ENCODE measurements at places on chromosomes 5 and 9.
A peak's percentile ranks its signal among the peaks of the same experiment; 100 is the strongest.

- DNase-seq, result no peak
These were observed 124.1 kb downstream of the JAKMIP2 start for GRCh38 chr5:147658293-147658932.

DNA sequence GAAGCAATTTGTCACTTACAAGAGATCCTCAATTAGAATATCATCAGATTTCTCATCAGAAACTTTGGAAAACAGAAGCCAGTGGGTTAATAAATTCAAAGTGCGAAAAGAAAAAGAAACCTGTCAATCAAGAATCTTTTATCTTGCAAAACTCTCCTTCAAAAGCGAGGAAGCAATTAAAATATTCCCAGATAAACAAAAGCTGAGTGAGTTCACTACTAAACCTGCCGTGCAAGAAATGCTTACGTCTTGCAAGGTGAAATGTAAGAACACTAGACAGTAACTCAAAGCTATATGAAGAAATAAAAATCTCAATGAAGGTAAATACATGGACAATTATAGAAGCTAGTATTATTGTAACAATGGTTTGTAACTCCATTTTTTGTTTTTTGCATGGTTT lies 62.8 kb upstream of the IL33 start:
- no peak for DNase-seq

- no peak for DNase-seq
These were observed 6.6 kb downstream of the PCBD2 start for GRCh38 chr5:134911285-134912206.

DNA sequence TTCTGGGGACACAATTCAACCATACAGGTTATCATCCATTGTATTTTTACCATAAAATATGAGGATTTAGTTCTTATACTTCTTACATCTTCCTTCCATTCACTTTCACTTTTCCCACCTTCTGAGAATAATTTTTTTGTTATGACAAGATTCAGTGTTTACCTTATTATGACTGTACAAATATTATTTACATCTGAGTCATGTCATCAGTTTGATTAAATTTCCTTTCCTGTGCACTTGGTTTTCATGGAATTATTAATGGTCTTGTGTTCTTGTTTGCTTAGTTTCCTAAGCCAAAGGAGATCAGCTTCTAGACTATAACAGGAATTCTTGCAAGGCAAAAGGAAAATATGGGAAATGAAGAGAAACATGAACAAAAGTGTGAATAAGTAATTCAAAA lies 366.5 kb downstream of the TMEM38B start:
- DNase-seq, result no peak

- no peak for DNase-seq
These were observed 47.8 kb upstream of the EQTN start for GRCh38 chr9:27344776-27345175.

DNA sequence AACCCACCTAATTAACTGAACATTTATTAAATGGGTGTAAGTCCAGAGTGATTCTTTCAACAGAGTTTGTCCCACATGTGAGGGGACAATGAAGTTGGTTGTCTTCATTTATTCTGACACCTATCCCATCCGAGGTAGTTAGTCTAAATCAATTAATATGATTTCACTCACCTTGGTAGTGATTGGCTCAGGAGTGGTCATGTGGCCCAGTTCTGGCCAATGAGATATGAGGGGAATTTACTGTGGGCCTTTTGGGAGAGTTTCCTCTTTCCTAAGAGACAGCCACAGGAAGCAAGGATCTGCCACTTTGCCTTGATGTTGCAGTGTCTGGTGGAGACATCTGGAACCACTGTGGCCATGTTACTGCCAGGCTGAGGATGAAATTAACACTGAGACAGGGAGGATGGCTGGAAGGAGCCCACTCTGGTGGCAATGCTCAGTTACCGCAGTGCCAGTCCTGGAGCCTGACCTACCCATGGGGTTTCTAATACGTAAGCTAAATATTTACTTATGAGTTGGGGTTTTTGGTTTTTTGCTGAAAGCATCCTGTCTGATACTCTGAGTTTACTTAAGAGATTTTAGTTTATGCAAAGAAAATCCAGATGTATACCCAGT lies 118.6 kb downstream of the FGF18 start:
- DNase-seq, result no peak

DNA sequence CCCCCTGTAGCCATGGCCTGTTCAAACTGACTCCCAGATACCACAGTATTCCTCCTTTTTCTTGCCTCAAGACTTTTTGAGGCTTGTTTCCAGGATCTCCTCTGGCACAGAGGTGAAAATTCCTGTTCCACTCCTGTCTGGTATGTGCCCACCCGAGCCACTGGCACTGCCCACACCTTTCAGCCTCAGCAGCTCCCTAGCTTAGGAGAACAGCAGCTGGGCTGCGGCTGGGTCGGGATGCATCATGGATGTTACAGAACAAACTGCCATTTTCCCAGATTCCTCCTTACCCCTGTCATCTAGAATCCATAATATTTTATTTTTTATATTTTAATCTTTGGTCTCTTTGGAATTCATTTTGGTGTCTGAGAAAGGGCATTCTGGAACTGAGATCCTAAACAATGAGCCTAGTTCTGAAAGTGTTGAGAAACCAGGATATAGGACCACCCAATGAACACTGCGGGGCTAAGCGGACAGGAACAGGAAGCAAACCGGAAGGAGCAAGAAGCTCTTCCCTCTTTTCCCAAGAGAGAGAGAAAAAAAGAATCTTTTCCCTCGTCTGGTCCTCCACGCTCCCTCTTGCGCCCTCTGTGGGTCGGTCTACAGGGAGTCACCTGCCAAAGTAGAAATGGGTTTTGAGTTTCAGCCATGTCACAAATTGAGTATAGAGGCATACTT lies 12.5 kb downstream of the OR2S2 start:
- peak; percentile 87 for DNase-seq

- no peak for DNase-seq
These were observed 60.3 kb downstream of the TENT4A start for GRCh38 chr5:6773342-6774035.

- DNase-seq, result no peak
These were observed 97.8 kb upstream of the SLC30A5 start for GRCh38 chr5:68995845-68996545.

GRCh38 chr5:140251527-140251973 lies 51.4 kb downstream of the PFDN1 start:
- DNase-seq, result no peak

DNA sequence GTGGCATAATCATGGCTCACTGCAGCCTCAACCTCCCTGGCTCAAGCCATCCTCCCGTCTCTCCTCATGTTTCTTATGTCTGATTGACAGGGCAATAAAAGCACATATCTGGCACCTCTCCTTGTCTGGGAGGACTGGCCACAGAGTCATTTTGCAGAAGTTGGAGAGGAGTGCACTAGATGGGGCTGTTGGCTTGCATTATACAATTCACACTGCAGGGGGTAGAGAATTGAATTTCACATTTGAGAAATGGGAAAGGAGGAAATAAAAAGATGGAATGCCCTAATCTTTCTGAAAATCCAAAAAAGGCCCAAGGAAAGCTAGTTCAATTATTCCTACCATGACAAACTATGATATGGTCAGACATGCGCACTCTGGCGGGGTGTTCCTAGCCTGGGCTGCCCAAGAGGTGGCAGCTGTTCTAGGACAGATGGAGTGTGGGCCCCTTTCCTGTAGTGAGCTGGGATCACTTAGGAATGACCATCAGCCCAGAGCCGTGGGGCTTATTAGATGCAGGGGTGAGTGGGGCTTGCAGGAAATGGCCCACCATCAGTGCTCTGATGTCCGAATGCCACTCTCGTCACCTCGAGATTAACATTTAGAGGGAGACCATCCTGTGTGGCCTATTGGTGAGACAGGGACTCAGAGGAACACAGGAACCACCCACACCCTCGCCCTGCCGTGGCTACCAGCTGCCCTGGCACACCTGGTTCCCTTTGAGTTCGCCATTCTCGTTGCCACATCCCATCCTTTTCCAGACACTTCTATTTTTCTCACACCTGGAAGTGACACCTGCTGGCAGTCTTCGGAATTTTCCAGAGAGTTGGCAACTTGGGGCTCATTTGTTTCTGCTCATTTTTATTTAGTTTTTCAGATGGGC lies 21.8 kb upstream of the ANKRD18A start:
- no peak for DNase-seq

DNA sequence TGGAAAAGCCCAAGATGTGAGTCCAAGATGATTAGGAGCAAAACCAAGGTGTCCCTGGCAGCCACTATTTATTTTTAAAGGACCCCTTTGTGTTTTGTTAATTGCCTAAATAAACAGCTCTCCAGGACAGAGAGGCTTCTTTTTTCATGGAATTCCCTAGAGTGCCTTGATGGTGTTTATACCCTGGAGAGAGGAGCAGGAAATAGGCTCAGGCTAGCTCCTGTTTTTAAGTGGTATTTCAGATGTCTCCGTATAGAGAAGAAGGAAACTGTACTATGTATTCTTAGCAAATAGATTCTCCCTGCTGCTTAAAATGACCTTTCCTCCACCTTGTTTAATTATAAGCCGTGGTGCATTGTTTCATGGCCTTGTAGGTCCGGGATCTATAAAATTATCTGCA lies 292.4 kb downstream of the CD180 start:
- no peak for DNase-seq

DNA sequence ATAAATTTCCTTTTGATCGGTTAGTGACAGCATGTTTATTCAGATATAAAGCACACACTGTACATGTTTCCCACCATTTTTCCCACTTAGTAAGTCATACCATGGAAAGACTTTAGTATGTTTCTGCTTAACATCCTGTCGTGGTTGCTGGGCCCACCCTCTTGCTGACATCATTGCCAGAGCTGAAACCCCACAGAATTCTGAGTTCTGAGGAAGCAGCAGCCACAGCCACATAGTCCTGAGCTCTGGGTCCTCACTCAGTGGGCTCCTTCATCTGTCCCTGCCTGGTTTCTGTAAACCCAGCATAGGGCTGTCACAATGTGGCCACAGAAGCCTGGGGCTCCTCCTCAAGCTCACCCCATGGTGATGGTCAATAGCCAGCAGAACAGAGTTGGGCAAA lies 441.5 kb downstream of the ENC1 start:
- no peak for DNase-seq

DNA sequence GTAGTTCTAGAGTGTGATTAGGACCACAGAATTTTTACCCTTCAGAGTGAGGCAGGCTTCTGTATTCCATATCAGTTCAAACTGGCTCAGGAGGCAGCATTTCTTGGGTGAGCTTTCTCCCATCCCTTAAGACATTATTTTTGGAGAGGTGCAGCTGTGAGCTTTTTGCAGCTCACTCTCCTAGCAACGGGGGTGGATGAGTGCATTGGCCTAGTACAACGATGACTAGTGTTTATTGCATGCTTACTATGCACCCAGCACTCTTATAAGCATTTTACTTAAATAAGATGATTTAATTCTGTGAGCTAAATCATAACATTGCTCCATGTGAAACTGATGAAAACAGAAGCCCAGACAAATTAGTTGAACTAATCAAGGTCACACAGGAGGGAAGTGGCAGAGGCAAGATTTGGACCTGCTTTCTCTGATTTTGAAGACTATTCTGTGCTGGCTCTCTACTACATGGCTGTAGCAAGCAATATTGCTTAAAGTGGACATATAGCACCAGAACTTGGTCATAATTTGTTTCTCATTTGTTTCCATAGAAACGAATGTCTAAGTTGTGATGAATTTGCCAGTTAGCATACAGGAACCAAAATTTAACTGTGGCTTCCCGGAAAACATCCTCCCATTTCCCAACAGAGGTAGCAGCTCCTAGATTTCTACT lies 372.1 kb upstream of the RIOK2 start:
- no peak for DNase-seq

DNA sequence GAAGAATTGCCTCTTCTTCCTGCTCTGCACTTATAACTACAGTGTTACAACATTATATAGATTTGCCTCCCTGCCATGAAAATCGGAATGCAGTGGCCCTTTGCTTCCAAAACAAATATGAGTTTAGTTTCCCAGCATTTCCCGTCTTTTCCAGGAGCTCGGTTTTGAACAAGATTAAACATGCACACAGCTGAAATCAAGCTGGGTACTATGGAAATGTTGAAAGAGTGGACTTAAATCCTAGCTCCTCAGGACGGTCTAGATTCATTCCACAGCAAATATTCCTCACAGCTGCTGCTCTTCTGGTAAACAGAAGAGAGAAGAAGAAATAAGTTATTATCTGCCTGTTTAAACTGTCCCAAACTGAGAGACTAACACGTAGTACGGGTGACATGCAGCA lies 161.4 kb downstream of the PIK3R1 start:
- DNase-seq, result no peak

DNA sequence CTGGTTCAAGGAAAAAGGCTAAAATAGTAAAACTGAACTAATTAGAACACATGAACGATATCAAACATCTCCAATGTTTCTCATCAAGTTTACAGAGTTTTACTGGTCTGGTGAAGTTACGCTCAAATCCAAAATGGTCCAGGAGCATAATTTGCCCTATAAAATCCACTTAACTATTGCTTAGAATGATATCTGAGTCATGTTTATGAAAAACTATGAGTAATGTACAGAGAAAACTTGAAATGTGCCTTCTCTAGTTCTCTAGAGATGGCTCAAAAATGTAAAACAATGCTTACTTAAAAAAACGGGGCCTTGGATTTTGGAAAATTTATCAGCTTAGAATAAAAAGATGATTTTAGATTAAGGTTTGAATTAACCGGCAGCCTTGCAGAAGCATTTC lies 108.1 kb downstream of the FBXW11 start:
- DNase-seq, result no peak

GRCh38 chr9:74496819-74497747 lies at the start of gene RORB:
Gene RORB, plus strand, starts transcription at chr9:74497335. Its CDS starts 642 bp downstream, at chr9:74497977.
- DNase-seq, result no peak

DNA sequence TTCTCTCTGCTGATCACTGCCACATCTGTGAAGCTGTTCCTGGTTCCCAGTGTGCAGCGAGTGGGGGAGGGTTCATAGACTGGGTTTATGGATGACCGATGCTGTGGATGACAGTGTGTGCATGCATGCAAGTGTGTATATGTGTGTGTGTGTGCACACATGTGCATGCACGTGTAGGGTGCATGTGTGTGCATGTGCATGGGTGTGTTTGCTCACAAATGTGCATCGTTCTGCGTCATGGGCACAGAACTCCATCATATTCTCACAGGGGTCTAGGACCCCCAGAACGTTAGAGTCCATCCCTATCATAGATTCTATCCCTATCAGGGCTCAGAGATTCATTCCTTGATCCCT lies 134.0 kb downstream of the PHF2 start:
- DNase-seq, result no peak

DNA sequence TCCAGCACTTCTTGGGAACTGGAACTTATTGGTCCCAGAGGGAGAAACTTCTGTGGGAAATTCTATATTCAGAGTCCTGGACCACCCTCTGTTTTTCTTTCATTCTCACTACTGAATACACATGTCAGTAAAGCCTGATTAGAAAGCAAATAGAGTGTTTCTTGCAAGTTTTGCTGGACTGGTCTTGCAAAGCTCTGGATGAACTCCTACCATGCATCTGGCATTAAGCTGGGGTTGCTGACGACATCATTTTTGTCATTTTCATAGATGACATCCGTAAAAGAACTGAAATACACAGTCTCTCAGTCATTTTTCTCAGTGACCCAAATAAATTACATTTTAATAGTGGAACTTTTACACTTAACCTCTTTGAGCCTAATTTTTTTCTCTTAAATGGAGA lies 283.2 kb downstream of the DMAC1 start:
- DNase-seq, result no peak

- no peak for DNase-seq
These were observed 218.8 kb upstream of the NR4A3 start for GRCh38 chr9:99602854-99603253.

Data from H1 (cell line).